Stimulated activated CD4-positive, alpha-beta T cell treated with anti-CD3 and anti-CD28 coated beads, Interleukin-15, amount 100 ng/mL, for 48 hours (primary cell): ENCODE measurements at places on chromosomes 5 and 9.

- DNase-seq: no peak
Observed at GRCh38 chr5:104754311-104754995, 1191.9 kb upstream of the NUDT12 start.

GRCh38 chr5:145943674-145944121 is 7.3 kb downstream of the SH3RF2 start:
- no peak for DNase-seq

GRCh38 chr5:147464211-147464610 is 45.7 kb downstream of the DPYSL3 start:
- no peak for DNase-seq

- no peak for DNase-seq
Observed at GRCh38 chr9:107481035-107481434, 8.5 kb downstream of the KLF4 start.

DNA sequence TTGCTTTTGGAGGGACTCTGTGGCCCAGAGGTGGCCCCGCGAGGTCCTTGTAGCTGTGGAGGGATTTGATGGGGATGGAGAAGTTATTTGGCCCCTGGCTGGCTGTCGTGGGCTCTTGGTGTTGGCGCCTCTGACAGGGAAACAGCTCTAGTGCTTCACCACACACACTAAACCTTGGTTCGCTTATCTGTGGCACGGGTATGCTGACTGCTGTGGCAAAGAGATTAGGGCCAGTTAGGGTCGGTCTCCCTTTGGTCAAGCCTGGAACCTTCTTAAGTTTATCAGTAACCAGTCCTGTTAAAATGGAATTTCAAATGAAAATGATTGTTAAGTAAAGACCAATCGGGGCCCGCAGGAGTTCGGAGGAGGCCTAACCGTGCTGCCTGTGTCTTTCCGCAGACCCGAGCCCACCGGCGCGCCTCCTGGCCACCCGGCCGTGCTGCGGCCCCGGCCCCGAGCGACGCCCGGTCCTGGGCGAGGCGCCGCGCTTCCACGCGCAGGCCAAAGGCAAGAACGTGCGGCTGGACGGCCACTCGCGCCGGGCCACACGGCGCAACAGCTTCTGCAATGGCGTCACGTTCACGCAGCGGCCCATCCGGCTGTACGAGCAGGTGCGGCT is 28.4 kb downstream of the NEURL1B start:
- no peak for DNase-seq

- DNase-seq: no peak
Observed at GRCh38 chr9:127505396-127506116, 54.2 kb downstream of the LRSAM1 start.

GRCh38 chr5:136435946-136436543 is 70.7 kb upstream of the TRPC7 start:
- no peak for DNase-seq

DNA sequence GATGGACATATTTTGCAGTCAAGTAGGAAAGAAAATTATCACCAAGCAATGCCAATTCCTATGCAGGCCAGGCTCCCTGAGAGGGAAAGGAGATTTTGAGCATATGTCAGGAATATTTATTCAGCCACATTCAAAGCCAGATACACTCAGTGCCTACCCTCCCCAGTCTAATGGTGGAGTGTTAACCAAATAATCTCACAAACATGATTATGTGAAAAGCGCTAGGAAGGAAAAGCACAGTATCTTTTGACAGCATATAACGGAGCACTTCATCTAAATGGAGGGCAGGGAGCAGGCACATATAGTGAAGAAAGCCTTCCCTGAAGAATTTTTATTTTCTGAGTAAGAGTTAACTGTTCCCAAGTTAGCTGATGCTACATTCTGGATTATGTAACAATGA is 80.3 kb upstream of the SLC30A5 start:
- DNase-seq: no peak

DNA sequence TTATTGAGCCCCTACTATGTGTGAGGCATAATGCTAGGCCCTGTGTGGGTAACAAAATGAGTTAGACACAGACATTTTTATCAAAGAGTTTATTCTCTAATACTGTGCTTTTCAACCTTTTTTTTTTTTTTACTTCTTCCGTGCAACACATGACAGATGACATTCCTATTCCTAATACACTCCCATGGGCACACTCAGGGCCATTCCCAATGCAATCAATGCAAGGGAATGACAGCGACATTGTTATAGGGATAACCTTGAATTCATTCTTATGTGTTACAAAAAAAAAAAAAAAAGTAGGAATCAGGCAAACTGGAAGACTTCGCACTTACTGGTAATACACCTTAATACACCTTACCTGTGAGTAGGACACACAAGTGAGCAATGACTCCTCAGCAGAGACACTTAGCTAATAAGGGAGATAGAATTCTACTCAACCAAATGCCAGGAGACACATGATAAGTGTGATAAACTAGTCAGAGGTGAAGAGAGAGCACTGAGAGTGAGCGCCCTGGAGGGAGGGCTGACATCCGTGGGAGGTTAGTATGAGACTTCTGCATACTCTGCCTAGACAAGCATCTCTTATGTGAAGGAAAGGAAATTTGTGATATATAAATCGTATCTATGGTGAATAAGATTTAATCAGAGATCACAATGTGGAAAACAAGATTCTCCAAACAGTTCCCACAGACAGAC is 21.0 kb upstream of the ARSB start:
- DNase-seq: no peak

GRCh38 chr9:122402403-122402871 is 31.6 kb downstream of the PTGS1 start:
- DNase-seq: peak; percentile 61

DNA sequence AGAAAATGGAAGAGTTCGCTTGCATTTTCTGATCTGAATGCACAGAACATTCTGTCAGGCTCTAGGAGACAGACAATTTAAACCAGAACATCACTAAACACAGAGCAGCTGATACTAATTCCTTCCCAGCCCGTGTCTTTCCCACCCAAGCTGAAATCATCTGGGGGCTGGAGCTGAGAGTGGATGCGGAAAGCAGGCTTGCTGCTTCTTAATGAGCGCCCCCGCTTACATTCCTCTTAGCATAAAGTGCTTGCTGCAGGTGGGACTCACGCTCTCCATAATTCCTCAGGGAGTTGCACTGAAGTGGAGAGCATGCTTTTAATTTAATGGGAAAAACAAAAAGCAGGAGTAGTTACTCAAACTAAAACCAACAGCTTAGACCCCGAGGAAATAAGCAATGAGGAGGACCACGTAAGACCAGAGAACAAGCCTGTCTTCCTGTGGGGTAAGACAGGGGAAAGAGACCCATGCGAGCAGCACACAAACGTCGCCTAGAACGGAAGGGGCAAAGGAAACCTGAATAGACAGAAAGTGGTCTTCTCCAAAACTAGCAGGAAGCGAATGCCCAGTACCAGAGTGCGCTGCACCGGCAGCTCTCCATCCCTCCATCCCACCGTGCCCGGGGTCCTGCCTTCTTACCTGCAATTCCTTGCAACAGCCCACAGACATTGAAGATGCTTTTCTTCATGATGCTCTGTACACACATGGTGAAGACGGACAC is 139.3 kb downstream of the LHFPL2 start:
- no peak for DNase-seq

GRCh38 chr5:174335682-174336364 is 290.3 kb downstream of the NSG2 start:
- DNase-seq: no peak

DNA sequence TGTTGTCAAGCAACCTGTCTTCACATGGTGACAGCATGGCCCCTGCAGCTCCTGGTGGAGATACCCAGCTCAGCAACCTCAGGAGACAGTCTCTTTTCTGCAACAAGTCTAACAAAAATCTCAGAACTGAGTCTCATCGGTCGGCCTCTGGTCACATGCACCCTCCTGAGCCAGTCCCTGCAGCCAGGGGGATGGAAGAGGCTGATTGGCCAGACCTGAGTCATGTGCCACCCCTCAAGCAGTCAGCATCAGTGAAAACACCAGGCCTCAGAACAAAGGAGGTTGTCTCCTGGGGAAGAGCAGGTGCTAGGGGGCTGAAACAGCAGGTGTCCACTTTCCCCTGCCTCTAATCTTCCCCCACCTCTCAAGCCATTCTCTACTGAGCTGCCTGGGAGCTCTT is 54.4 kb downstream of the SMIM23 start:
- DNase-seq: no peak
